ENCODE measurements at places on chromosomes 1 and 21.
A peak's percentile ranks its signal among the peaks of the same experiment; 100 is the strongest.

- no peak for DNase-seq
Observed at GRCh38 chr1:173122344-173122935, 71.7 kb upstream of the TNFSF18 start.

- DNase-seq: no peak
Observed at GRCh38 chr1:30375156-30375555, 348.2 kb downstream of the MATN1 start.

DNA sequence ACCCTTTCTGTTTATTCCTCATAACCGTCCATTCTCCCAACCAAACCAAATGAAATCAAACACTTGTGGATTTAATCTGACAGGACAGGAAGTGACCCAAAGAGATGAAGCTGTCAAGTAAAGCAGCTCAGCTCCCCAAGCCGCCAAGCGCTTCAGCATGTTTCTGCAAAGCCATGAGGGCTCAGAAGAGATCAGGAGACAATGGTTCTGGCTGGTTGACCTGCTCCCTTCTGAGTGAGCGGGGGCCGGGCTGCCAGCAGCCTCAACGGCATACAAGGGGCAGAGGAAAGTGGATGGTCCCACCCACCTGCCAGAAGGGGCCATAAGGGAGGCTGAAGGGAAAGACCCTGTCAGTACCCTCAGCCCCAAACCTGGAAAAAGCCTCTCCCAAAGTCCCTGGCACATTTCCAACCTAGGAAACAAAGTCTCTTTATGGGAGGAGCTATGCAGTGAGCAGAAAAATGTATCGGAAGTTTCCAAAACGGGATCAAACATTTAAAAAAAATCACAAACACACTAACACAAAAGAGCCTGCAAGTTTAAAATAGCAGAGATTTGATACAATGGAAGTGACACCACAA lies 45.4 kb downstream of the SLC45A1 start:
- no peak for DNase-seq

GRCh38 chr1:245754463-245754961 lies 599.7 kb downstream of the KIF26B start:
- no peak for DNase-seq

DNA sequence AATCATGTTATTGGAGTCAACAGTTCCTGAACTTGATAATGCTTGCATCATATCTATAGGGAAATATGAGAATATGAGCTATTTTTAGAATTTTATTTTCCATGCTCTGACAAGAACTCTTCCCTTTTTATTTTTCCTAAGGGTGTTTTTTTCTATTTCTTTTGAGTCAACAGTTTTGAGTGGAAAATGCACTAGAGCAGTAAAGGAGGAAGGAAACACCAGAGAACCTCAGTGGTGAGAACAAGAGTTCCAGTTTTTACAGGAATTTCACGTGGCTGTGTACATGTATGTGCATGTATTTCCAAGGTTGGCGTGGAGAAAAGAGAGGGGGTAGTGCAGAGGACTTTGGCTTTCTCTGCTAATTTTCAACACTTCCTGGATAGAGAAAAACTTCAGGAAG lies 63.6 kb upstream of the TNFSF18 start:
- no peak for DNase-seq

DNA sequence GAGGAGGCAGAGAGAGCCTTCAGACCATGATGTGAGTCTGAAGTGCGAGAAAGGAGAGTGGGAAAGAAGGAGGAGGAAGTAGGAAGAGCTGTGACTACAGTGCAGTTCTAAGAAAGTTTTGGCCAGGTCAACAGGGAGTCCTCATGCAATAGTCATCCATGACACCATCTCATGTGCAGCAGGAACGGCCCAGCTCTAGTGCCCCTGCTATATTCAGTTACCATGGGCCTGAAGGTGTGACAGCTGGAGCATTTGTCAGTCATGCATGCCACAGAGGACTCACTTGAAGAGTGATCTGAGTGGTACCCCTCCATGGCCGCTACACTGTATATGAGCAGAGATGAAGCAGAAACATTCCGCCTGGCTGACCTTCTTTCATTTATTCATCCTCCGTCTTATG lies 77.9 kb downstream of the OMA1 start:
- no peak for DNase-seq

GRCh38 chr1:54906586-54906985 lies 19.6 kb upstream of the DHCR24 start:
- no peak for DNase-seq

DNA sequence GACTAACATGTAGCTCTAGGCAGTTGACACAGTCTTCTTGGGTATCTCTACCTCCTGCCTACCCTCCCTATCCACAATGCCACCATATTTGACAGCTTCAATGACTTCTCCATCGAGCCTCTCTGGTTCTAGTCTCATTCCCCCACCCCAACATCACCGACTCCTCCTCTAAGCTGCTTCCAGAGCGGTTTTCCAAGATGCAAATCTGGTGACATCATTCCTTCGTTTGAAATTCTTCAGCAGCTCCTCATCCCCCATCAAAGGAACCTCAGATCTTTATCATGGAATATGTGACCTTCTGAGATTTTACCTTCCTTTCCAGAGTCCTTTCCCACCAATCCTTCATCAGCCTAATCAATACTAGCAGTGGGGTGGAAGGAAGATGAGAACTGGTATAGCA lies 352.4 kb upstream of the RUNX1 start:
- DNase-seq: no peak

GRCh38 chr1:217066794-217067193 lies 343.6 kb upstream of the ESRRG start:
- DNase-seq: no peak

GRCh38 chr1:87394513-87394912 lies 65.8 kb downstream of the LMO4 start:
- no peak for DNase-seq

- DNase-seq: no peak
Observed at GRCh38 chr1:59016390-59016789, 232.5 kb upstream of the JUN start.

- DNase-seq: peak; percentile 23
Observed at GRCh38 chr1:62508187-62508758, 71.4 kb downstream of the USP1 start.

DNA sequence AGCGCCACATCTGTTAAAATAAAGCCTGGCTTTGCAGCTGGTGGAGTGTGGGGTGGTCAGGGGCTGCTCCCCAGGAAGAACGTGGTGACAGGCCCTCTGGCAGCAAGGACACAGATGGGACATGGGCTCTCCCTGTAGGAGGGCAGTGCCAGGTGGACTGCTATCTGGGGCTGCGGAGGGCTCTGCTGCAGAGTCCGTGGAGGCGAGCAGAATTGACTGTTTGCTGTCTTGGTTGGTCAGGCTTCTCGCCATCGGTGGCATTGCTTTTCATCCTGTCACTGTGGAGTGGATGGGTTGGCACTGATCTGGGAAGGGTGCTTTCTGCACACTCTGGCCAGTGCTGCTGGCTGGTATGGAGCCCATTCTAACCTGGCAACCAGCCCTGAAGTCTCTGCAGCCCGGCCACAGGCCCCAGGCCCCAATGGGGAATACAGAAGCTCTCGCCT lies 103.0 kb downstream of the LAMC2 start:
- no peak for DNase-seq

DNA sequence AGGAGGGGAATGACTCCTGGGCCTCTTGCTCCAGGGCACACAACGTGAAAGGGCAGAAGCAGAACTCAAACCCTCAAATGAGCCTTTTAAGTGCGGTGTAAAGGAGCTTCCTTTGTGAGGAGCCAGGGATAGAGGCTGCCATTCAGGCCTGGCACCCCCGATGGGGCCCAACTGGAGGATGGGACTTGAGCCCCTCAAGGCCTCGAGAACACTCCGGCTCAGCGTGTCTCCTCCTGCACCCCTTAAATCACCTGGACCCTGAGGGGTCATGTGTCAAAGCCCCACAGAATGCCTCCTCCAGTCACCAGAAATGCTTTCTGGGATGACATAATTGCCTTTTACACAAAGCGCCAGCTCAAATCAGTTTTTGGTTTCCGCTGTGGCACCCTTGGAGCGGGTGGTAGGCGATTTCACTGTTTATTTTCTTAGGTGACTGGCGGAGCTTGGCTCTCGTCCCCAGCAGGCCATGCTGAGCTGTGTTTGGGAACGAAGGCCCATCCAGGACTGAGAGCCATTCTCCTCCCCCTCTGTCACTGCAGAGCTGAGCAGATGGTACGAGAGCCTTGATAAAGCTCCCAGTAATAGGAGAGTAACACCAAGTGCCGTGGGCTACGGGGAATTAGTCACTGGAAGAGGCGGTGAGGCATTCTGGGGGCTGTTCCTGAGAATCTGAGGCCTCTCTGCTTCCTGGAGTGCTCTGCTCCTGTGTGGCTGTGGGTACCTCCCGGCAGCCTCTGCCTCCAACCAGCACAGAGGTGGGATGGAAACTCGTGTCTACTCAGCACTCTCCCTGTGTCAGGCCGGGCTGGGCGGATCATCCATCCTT lies 163.0 kb downstream of the GRIK3 start:
- no peak for DNase-seq

GRCh38 chr1:196309386-196309785 lies 298.9 kb downstream of the KCNT2 start:
- peak; percentile 17 for DNase-seq

GRCh38 chr1:27341525-27342252 lies at the start of gene SYTL1:
Gene SYTL1 (plus strand): TSS chr1:27342022. CDS start chr1:27345335, 3,313 bp downstream.
- DNase-seq: peak; percentile 39

GRCh38 chr1:5369223-5369622 lies 623.0 kb downstream of the NPHP4 start:
- DNase-seq: no peak

GRCh38 chr1:154714052-154714623 lies 106.2 kb upstream of the ADAR start:
- no peak for DNase-seq

- peak; percentile 65 for DNase-seq
Observed at GRCh38 chr1:59128784-59129227, 168.1 kb upstream of the FGGY start.

DNA sequence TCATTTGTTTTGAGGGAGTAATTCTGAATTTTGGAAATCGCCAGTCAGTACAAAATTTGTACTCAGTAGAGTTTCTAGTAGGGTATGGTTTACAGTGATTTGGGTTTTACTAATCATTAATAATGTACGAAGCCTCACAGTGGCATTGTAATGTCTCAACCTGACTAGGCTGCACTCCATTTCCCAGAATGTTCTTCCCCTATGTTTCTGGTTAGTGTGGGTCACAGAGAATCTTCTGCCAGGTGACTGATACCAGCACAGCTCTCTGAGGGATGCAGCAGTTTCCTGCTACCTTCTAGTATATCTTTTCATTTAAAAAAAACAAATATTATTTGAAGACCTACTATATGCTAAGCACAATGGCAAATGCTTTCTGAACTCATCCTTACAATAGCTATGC lies 112.9 kb downstream of the PTPN14 start:
- DNase-seq: no peak

GRCh38 chr1:6183520-6183989 lies 3.4 kb upstream of the CHD5 start:
- DNase-seq: no peak

DNA sequence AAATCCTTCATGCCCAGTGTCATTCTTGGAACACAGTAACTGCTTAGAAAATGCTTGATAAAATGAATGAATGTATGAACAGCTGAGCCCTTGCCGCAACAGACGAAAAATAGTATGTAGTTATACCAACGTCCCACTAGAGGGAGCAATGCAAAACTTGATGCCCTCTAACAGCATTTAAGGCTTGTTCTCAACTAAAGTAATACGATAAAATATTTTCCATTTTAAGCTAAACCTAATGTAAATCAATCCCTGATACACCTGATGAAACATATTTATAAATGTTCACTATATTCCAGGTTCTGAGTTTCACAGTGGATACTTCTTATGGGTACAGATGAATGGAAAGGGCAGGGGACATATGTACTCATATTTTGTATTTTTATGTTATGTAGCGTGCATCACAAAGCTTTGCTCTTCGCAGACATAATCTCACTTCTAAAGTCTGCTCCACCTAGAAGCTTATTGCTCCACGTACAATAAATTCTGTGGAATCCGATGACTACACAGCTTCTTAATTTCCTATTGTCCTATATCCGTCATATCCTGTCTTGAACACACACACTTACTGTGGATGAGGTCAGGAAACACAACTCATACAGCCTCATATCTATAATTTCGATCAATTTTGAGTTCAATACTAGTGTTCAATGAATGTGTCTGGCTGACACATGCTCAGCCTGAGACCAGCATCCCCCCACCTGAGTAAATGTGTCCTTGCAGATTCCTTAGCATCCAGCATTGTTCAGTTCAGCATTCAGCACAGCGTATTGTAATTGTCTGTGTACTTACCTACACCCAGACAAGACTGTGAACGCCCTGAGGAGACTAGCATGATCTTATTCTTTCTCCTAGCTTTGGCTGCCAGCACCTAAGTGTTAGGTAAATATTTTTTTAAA lies 4.4 kb upstream of the UTP25 start:
- peak; percentile 54 for DNase-seq

DNA sequence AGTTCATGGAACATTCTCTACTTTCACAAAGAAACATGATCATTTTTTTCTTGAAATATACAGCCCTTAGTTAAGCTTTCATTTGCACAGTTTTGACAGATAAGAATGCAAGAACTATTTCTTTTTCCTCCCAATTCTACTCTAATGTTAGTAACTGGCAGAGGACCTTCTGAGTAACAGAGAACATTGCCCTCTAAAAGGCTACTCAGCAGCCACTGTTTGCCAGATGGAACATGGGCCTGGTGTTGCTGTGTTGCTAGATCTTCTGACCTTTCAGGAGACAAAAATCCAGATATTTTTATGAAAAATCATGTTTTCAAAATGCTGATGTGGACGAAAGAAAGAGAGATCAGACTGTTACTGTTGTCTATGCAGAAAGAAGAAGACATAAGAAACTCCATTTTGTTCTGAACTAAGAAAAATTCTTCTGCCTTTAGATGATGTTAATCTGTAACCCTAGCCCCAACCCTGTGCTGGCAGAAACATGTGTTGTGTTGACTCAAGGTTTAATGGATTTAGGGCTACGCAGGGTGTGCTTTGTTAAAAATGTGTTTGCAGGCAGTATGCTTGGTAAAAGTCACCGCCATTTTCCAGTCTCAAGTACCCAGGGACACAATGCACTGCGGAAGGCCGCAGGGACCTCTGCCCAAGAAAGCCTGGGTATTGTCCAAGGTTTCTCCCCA lies 2.9 kb upstream of the PRDX6 start:
- no peak for DNase-seq

Data from fibroblast of skin of left quadriceps (primary cell).